ENCODE measurements at places on chromosomes 5 and 9. TPM values are rescaled to one million over a fixed set of nuclear protein-coding genes. Genes with fewer than 3 reads are reported as not detected.

DNA sequence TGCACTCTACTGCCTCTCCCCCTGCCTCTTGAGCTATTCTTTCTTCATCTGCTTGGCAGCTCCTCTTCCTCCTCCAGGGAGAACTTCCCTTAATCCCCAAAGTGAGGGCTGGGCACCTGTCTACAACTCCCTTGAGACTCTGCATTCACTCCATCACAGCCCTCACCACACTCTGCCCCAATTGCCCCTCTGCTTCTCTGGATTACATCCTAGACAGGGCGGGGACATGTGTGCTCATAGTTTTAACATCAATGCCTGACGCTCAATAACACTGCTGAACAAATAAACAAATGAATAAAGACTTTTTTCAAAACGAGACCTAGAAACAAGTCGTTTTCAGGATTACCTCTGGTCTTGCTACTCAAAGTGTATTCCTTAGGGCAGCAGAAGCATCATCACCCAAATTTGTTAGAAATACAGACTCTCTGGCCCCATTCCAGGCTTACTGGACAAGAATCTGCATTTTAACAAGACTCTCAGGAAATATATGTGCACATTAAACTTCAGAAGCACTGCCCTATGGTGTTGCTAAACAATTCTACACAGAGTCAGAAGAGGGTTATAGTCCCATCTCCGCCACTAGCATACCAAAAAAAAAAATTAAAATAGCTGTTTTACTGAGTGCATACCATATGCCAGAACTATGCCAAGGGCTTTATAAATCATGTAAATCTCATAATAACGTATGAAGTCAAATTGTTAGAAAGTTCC lies 115.6 kb downstream of the CDK5RAP2 start:
- no peak for DNase-seq

GRCh38 chr9:123471843-123472570 lies 116.0 kb downstream of the CRB2 start:
- DNase-seq, result no peak

UGCG gene
- 78.1 TPM for polyA plus RNA-seq

CDK7 gene
- polyA plus RNA-seq, result 42.3 TPM

- no peak for DNase-seq
Measured at GRCh38 chr9:88443480-88444113, 55.4 kb downstream of the SPIN1 start.

- DNase-seq, result no peak
Measured at GRCh38 chr9:91723420-91724067, 226.5 kb downstream of the ROR2 start.

- no peak for DNase-seq
Measured at GRCh38 chr9:16367605-16368231, 502.8 kb downstream of the BNC2 start.

- no peak for DNase-seq
Measured at GRCh38 chr9:133341369-133342068, 5.5 kb upstream of the SURF6 start.

- no peak for DNase-seq
Measured at GRCh38 chr9:113894166-113894565, 18.1 kb downstream of the ZNF618 start.

GRCh38 chr5:124210111-124210910 lies 536.1 kb downstream of the ZNF608 start:
- no peak for DNase-seq

DNA sequence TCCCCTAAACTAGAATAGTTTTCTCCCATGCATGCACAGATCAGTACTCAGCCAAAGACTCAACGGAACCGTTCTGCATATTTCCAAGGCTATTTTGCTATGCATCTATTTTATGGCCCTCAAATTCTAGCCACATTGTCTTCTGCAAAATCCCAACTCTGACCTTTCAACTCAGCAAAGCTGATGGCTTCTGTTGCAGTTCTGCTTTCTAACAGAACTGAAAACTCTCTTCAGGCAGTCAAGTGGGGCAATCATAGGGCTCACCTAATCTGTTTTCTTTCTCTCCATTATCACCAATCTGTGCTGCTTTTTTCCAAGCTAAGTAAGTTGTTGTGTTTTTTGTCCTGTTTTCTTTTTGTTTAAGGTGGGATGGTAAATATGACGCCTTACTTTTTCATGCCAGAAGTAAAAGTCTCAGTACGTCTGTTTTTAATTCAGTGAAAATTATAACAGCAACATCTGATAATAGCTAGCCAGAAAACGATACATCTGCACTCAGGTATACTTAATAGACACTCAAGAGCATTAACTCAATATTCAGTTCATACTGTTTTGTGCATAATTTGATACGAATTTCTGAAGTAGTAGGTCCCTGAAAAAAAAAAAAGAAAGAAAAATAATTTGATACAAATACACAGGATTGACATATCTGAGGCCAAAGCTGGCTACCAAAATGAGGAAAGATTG lies 454.3 kb downstream of the TLE1 start:
- no peak for DNase-seq

SUSD3 gene
- 10.2 TPM for polyA plus RNA-seq

DNA sequence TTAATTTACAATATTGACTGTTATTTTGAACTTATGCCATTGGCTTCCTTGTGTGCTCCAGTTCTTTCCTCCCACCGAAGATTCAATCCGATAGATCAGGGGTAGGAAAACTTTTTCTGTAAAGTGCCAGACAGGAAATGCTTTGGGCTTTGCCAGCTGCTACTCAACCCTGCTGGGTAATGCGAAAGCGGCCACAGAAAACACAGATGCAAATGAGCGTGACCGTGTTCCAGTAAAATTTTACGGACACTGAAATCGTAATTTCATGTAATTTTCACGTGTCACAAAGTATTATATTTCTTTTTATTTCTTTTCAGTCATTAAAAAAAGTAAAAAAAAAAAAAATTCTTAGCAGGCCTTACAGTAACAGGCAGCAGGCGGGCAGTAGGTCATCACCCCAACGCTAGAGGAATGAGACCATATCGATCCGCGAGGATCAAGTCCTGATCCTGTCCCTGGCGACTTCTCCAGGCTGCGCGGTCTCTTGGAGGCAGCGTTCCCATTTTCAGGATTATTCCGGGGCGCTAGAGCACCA lies 599 bp downstream of the NMRK1 start:
- DNase-seq, result no peak

GRCh38 chr5:132431632-132432031 lies 58.9 kb downstream of the IRF1 start:
- DNase-seq, result no peak

DNA sequence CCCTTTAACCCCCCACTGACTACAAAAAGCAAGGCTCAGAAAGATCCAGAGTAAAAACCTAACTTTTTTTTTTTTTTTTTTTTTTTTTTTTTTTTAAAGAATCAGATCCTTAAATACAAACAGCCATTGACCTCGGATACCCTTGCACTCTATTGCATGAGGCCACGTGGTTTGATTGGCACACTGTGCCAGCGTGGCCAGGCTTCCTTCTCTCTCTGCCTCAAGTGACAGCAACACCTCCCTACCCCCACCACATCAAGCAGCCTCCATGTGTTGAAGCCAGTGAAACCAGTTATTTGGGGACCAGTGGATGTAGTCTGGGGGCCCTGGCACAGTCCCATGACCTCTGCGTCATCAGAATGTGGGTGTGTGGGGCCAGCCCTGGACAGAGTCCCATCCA lies 71.4 kb downstream of the OTULIN start:
- no peak for DNase-seq

SLC45A2 gene
- 0.82 TPM for polyA plus RNA-seq

- DNase-seq, result no peak
Measured at GRCh38 chr5:162256711-162257110, 189.1 kb downstream of the GABRG2 start.

GRCh38 chr5:16391858-16392649 lies 73.5 kb downstream of the ZNF622 start:
- DNase-seq, result no peak

DRD1 gene
- not detected for polyA plus RNA-seq

DNA sequence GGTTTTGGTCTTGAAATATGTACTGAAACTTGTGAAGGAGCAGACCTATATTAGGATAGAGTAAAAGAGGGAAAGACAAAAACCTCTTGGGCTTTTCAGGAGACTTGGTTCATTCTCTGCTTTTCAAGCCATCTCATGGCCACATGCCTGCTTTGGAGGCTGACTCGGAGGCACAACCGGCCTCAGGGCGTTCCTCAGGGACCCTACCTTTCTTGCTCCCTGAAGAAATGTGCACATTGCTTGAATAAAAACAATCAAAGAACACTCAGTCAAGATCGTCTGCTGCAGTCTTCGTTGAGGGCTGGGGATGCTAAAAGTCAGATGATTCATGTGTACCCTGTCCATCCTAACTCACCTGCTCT lies 994 bp downstream of the IRGM start:
- no peak for DNase-seq

DNA sequence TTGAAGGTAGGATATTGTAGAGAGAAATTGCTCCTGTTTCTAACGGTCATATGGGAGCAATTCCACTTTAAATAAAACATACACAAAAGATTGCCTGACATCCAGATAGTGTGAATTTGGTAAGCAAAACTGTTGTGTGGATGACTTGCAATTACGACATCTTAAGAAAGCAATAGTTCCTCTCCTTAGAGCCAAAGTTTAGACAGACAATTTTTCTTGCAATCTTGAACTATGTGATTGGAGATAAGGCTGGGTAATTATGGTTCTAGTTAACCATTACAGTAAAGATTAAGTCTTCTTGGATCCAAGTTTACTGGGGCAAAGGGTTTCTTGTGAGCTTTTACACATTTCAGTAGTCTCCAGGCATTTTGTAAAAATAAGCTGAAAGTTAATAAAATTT lies 1080.6 kb upstream of the CDH6 start:
- DNase-seq, result no peak

FRRS1L gene
- polyA plus RNA-seq, result 3.4 TPM

GRCh38 chr5:145989428-145989827 lies 53.0 kb downstream of the SH3RF2 start:
- DNase-seq, result no peak

DNA sequence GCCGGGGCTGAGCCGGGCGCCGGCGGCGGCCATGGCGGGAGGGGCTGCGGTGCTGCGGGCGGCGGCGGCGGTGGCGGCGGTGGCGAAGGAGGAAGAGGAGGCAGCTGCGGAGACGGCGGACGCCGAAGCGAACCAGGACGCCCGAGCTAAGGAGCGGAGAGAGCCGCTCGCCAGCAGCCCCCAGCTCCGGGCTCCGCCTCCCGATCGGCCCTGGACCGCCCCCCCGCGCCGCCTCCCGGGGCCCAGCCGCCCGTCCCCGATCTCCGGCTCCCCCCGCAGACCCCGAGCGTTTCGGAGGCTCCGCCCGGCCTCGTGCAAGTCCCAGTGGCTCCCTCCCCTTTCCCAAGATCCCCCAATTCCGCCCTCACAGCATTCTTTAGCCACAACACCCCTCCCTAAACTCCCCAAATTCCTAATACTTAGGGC lies at the start of gene ASTN2:
Gene ASTN2, minus strand, starts transcription at position 152 of the 426 bp plus-strand sequence. Its CDS starts 119 bp downstream, at position 33.
- DNase-seq, result no peak

DNA sequence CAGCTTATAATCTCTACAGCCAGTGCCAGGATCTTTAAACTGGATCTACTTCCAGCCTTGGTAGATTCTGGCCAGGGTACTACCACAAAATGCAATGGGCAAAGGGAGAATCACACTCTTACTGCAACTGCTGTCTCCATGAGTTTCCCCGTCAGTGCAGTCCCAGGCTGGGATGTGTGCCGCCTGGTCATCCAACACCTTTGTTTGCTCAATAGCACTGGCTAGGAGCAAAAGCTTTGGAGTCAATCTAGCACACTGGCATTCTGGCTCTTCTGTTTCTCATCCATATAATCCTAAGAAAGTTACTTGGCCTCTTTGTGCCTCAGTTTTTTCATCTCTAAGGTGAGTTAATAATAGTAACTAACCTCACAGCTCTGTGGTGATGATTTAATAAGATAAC lies 96.9 kb downstream of the FBN2 start:
- DNase-seq, result no peak

C9 gene
- 0.44 TPM for polyA plus RNA-seq

C5orf52 gene
- polyA plus RNA-seq, result not detected

HSD17B3 gene
- polyA plus RNA-seq, result 1.2 TPM

- DNase-seq, result no peak
Measured at GRCh38 chr5:102924963-102925362, 169.9 kb downstream of the PAM start.

- no peak for DNase-seq
Measured at GRCh38 chr9:27537027-27537435, 7.4 kb upstream of the MOB3B start.

GRCh38 chr5:1472964-1473628 lies 27.9 kb upstream of the SLC6A3 start:
- no peak for DNase-seq

SPATA6L gene
- polyA plus RNA-seq, result 5.7 TPM

BHMT2 gene
- 45.6 TPM for polyA plus RNA-seq

TMEM171 gene
- 6.8 TPM for polyA plus RNA-seq

Data from left renal cortex interstitium (tissue), 4 donors.